H1 (cell line): ENCODE measurements at places on chromosomes 12 and 14. TPM values are rescaled to one million over a fixed set of nuclear protein-coding genes. Genes with fewer than 3 reads are reported as not detected.

The FUT8 gene
- total RNA-seq = 25.1 and 25.3 TPM in 2 replicates

GRCh38 chr12:119409043-119409442, 74.5 kb downstream of the CCDC60 start:
- no peak for DNase-seq

DNA sequence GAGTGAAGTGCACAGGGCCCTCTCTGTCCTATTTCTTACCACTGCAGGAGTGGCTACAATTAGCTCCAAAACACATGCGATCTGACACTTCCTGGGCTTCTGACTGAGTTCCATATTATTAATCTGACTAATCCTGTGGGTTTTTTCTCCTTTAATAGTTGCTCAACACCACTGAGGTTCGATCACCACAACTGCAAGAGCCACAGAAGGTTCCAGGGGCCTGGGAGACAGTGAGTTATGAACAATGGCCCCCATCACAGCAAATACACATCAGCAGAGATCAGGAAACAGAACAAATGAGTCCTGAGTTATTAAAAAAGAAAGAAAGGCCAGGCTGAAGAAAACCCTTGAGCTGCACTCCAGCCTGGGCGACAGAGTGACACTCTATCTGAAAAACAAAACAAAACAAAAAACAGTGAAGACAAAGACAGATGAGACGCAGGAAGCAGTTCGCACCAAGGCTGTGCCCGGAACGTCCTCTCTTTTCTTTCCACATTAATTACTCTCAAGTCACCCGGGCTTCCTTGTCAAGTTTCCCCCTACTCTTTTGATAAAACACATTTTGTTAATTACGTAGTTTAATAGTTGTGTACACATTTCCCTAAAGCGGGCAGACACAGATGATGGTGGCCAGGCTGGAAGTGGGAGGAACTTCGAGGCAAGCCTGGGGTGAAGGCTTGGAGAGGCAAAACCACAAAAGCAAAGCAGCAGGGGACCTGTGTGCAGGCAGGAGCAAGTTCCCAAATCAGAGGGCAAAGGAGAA, 42.7 kb downstream of the CDC42BPB start:
- DNase-seq = no peak

The DTX1 gene
- 6.9 and 8.6 TPM in 2 replicates for total RNA-seq

The SMIM41 gene
- total RNA-seq = 0.28 and 0.31 TPM in 2 replicates

The ITGB7 gene
- 0.54 and 1.2 TPM in 2 replicates for total RNA-seq

- DNase-seq = no peak
Observed at GRCh38 chr12:41576925-41577324, 388.8 kb downstream of the PDZRN4 start.

GRCh38 chr12:118463677-118464076, 87.3 kb downstream of the SUDS3 start:
- no peak for DNase-seq

- no peak for DNase-seq
Observed at GRCh38 chr12:94263011-94263811, 114.8 kb downstream of the PLXNC1 start.

The POLE2 gene
- total RNA-seq = 31.2 and 34.0 TPM in 2 replicates

The AKAP5 gene
- total RNA-seq = 3.5 and 3.8 TPM in 2 replicates

GRCh38 chr12:4279198-4279690, 5.7 kb downstream of the CCND2 start:
- no peak for DNase-seq

- DNase-seq = no peak
Observed at GRCh38 chr14:65287264-65288131, 125.0 kb upstream of the FUT8 start.

The CLEC9A gene
- not detected in 2 replicates for total RNA-seq

DNA sequence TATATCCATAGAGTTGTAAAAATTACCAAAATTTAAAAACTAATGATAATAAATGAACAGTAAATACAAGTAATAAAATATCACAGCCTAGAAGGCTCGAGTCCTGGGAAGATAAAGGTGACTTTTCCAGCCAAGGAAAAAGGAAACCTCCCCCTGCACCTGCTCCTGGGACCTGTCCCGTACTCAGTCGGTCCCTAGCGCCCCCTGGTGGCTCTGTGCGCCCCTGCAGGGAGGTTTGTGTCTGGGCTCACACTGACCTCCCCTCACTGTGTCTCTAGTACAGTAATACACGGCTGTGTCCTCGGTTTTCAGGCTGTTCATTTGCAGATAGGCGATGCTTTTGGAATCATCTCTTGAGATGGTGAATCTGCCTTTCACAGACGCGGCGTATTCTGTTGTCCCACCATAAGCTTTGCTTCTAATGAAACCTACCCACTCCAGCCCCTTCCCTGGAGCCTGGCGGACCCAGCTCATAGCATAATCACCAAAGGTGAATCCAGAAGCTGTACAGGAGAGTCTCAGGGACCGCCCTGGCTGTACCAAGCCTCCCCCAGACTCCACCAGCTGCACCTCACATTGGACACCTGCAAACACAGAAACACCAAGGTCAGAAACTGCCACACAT, 1030.4 kb downstream of the TMEM121 start:
- peak; percentile 53 for DNase-seq

The CPNE6 gene
- not detected in 2 replicates for total RNA-seq

DNA sequence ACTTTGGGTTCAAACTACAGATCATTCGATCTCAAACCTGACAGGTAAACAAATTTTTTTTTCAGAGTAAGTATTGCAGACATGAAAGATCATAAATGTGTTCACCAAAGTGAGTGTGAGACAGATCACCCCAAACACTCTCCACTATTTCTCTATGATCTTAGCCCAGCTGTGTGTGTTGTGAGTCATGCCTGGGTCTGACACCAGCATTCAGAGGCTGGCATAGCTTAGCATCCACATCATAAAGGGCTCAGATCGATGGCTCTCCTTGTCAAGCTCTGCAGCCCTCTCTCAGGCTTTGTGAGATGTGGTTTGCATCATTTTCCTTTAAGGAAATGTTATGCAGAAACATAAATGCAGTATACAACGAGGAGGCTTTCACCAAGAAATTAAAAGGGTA, 164.9 kb downstream of the ETV6 start:
- no peak for DNase-seq

The RPL10L gene
- not detected in 2 replicates for total RNA-seq

DNA sequence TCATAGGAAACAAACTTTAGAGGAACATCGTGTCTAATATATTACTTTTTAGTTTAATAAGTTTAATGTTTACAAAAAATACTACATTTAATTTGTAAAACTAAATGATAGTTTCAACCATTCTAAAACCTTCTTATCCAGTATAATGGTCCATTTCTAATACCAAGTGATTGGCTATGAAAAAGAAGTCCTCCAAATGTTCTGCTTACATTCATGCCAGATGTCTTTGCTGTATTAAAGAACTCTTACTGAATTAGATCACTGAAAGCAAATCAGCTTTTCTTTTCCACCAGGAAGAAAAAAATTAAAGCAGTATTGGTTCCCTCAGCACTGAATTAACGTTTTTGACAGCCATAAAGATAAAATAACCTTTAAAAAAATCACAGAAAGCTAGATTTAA, 3.7 kb downstream of the NOVA1 start:
- DNase-seq = no peak

DNA sequence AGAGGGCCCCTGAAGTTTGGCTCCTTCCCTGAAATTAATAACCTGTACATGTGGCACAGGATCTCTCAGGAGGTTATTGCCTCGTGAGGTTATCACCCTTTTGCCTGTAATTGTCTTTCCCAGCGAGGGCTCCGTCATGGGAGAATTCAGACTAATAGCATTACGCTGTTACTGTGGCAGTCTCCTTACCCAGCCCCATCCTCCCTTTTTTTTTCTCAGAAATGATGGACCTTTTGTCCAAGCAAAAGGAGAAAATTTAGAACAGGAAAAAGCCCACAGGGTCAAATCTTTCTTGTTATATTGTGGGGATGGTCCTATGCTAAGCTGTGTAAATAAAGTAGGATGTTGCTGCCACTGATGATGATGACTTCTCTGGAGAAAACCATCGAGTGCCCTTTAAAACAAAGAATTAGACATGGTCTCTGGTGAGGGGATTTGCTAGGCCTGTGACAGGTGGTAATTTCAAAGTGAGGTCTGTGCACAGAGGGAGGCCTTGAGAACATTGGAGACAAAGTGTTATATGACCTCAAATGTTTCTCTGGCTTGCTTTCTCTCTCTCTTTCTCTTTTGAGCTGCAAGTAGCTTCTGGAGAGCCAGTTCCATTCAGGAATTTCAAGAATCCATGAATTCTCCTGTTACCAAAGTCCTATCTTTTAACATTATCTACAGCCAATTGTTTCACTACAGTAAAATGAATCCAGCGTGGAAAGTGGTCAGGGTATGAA, 357.2 kb downstream of the BMP4 start:
- DNase-seq = no peak

DNA sequence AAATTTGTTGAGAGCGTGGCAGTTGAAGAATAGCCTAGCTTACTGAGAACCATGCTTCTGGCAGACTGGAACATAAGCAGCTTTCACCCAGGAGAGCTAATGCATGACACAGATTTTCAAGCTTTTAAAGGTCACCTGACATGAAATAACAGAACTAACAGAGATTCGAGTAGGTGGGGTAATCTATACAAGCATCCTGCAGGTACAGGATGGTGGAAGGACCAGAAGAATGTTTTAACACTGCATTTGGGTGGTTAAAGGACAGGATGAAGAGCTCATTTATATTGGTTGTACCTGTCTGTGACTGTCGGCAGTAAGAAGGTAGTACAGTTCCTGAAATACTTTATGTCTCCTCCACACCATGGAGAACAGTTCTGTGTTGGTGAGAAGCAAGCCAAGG, 8.9 kb downstream of the PELI2 start:
- DNase-seq = no peak

The INF2 gene
- total RNA-seq = 54.0 and 59.5 TPM in 2 replicates

The KLRF1 gene
- not detected in 2 replicates for total RNA-seq

The MCRS1 gene
- total RNA-seq = 90.3 and 92.5 TPM in 2 replicates

- peak; percentile 70 for DNase-seq
Observed at GRCh38 chr12:96399120-96399918, 920 bp downstream of the CDK17 start.

The PIP4P1 gene
- 29.5 and 33.4 TPM in 2 replicates for total RNA-seq

The SLC7A7 gene
- 5.8 and 6.3 TPM in 2 replicates for total RNA-seq

The FGD6 gene
- 22.4 and 24.3 TPM in 2 replicates for total RNA-seq

- DNase-seq = no peak
Observed at GRCh38 chr12:15698377-15698871, 90.8 kb downstream of the EPS8 start.

The KIF26A gene
- 41.6 and 42.3 TPM in 2 replicates for total RNA-seq

- DNase-seq = no peak
Observed at GRCh38 chr14:94021416-94022157, 4.6 kb upstream of the OTUB2 start.

DNA sequence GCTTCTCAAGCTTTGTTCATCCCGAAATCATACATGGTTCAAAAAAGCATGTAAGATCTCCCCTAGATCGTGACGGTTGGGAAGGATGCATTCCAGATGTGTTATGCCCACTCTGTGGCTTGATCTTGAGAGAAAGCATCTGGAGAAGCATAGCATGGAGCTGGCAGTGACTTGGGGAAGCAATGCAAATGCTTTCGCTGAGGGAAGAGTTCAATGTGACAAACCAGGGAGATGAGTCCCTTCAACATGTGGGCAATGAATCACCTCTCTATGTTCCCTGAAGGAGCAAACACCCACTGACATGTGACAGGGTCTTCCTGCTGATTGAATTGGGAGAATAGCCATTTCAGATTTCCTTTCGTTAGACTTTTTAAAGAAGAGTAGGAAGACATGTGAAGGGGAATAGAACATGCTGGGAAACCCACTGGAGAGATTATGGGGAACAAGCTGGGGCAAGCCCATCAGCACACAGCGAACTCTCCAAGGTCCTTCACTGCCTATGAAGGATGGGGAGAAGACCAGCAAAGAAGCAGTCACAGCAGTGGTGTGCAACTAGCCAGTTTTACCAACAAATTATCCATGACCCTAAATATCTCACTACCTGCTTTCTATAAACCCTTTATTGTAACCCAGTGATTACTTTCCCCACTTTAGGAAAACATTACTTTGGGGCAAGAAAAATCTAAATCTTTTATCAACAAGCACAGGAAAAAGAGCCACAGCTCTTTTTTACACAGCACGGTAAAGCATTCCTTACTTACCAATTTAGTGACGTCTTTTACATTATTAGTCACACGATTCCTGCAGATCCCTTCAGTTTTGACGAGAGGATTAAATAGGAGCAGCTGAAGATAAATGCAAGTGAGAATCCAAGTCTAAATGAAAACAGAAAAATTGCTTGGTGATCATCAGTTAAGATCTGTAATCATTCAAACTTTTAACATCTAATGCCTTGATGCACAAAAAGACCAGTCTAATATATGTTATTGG, 35.0 kb downstream of the KITLG start:
- no peak for DNase-seq

DNA sequence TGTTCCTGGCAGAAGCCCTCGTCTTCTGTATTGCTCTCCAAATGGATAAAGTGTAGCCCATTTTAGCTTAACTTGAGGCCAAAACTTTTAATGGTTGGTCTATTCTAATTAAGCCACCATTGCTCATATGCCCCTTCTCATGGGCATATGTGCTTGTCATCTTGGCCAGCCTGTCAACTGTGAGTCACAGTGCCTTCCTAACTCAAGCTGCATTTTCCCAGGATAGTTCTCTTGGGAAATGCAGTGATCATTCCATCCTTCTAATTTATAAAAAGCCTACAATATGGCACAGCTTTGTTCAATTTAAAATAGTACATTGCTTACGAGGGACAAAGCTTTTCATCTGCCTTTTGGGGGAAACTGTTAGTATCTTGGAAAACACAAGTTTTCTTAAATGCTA, 6.6 kb downstream of the PTHLH start:
- no peak for DNase-seq

The PRH2 gene
- not detected in 2 replicates for total RNA-seq

The PRH1 gene
- 4.3 and 6.5 TPM in 2 replicates for total RNA-seq
